ENCODE measurements at places on chromosomes 11 and 22. TPM values are rescaled to one million over a fixed set of nuclear protein-coding genes. Genes with fewer than 3 reads are reported as not detected.

The TEX54 gene
- polyA plus RNA-seq = not detected

The BATF2 gene
- 0.97 TPM for polyA plus RNA-seq

The SLC17A6 gene
- not detected for polyA plus RNA-seq

GRCh38 chr11:43706631-43707030 lies 26.1 kb downstream of the HSD17B12 start:
- DNase-seq = no peak

DNA sequence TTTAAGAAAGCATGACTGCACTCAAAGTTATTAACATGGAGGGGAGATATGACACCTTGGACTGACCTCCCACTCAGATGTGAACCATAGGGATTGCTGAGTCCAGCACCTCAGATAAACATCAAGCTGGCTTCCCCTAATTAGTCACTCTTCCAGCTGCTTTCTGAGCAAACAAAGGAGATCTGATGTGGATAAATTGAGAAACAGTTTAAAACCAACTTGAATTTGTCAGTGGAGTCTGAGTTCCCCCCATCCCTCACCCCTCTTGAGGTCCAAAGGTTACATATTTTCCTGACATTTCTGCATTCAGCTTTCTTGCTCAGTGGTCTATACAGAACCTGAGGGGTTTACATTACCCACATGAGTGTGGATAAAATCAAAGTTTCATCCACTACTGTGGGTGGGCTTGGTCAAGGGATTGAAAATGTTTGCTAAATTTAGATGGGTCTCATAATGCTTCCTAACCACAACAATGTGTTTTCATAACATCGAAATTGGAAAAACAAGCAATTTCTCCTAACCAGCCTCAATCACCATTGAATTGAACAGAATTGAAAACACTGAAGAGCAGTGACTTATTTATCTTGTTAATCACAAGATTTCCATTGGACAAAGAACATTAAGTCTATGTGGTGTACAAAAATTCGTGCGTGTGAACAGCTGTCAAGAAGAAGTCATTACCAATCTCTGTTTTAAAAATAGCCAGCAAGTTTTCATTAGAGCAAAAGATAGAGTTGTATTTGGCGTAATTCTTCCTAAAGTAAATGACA lies 292.3 kb downstream of the METTL15 start:
- DNase-seq = no peak
